ENCODE measurements at places on chromosomes 11 and 22. TPM values are rescaled to one million over a fixed set of nuclear protein-coding genes. Genes with fewer than 3 reads are reported as not detected.

- H3K27me3 ChIP-seq: no peaks in the 10 kb centered on the region
- no peaks in the 10 kb centered on the region for H3K36me3 ChIP-seq
- H3K27ac ChIP-seq: peak overlapping the region; percentile 65
Measured at GRCh38 chr11:86558841-86559240, 113.6 kb downstream of the ME3 start.

DNA sequence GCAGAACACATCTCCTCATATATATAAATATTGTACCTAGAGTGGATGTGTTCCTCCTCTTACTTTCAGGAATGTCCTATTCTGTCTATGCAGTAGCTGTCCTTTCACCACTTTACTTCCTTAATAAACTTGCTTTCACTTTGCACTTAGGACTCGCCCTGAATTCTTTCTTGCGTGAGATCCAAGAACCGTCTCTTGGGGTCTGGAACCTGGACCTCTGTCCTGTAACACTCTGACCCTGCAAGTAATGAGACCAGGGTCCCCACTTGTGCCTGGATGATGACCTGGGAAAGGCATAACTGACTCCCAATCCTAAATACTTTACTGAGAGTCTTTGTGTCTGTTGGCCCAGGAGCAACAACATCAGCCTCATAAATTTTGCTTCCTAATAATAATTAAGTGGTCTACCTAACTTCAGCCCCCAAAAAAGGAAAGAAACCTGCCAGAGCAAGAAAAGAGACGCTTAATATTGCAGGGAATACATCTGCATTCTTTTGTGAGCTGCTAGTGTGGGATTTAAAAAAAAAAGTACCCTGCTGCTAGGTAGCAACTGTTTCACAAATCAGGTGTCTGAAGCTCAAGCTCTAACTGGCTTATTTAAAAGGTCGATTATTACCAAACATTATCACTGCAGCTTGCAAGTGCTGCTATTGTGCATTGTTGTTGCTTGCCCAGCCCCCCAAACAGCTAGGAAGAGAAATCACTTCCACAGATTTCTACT, 69.3 kb downstream of the FAM168A start:
- peak overlapping the region; percentile 47 for H3K27ac ChIP-seq
- H3K36me3 ChIP-seq: no peaks in the 10 kb centered on the region
- no peak for DNase-seq
- peaks cover 53% of the 10 kb centered on the region for H3K4me1 ChIP-seq
- H3K4me3 ChIP-seq: peak overlapping the region; percentile 49

MS4A15 gene
- total RNA-seq: 0.40 TPM

SSTR3 gene
- total RNA-seq: not detected

DNA sequence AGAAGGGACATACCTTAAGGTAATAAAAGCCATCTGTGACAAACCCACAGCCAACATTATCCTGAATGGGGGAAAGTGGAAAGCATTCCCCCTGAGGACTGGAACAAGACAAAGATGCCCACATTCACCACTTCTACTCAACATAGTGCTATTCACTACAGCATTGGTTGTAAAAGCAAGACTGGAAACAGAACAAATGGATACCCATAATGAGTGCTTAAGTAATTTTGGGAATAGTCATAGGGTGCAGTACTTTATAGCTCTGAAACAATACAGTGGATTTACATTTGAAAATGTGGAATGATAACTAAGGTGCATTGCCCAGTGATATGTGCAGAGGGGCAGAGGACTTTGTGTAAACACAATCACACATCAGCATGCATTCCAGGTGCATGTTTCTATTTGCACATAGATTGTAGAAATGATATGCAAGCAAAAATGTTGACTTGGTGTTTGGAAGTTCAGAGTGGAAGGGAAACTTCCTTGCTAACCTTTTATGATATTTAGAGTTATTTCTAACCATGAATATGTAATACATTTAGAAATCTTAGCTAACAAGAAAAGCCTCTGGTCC, 112.3 kb downstream of the IGLL1 start:
- H3K27ac ChIP-seq: no peak overlapping the region
- H3K4me3 ChIP-seq: no peak overlapping the region
- peaks cover 13% of the 10 kb centered on the region for H3K4me1 ChIP-seq
- H3K27me3 ChIP-seq: no peaks in the 10 kb centered on the region
- DNase-seq: peak; percentile 53
- no peaks in the 10 kb centered on the region for H3K36me3 ChIP-seq

LRRN4CL gene
- 48.2 TPM for total RNA-seq

- H3K27ac ChIP-seq: peak overlapping the region; percentile 92
- H3K27me3 ChIP-seq: no peaks in the 10 kb centered on the region
- peak overlapping the region; percentile 91 for H3K4me3 ChIP-seq
- no peak for DNase-seq
Measured at GRCh38 chr22:27801202-27801615, 347 bp downstream of the MN1 start.

GRCh38 chr11:46559815-46560214, 34.0 kb downstream of the AMBRA1 start:
- peak overlapping the region; percentile 46 for H3K4me3 ChIP-seq
- no peaks in the 10 kb centered on the region for H3K36me3 ChIP-seq
- DNase-seq: no peak
- H3K27ac ChIP-seq: peak overlapping the region; percentile 71

GRCh38 chr11:95503047-95503446, 272.0 kb upstream of the SESN3 start:
- H3K27ac ChIP-seq: no peak overlapping the region
- no peaks in the 10 kb centered on the region for H3K27me3 ChIP-seq
- DNase-seq: peak; percentile 34

DNA sequence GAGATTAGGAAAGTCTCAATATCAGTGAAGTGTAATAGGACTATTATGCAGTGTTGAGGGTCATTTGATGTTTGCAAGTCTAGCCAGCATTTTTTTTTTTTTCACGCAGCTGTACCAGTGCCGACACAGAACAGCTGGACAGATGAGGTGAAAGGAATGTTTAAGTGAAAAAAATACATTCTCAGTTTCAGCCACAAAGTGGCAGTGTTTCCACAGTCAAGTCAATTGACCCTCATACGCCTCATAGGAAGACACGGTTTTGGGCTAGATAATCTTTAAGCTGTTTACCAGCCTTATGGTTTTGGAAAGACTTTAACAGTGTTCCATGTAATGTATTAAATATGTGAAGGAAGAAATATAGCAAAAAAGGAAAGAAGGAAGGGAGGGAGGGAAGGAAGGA, 349.9 kb upstream of the ANO3 start:
- no peak overlapping the region for H3K4me3 ChIP-seq
- no peak overlapping the region for H3K27ac ChIP-seq
- H3K4me1 ChIP-seq: no peaks in the 10 kb centered on the region
- DNase-seq: no peak

DNA sequence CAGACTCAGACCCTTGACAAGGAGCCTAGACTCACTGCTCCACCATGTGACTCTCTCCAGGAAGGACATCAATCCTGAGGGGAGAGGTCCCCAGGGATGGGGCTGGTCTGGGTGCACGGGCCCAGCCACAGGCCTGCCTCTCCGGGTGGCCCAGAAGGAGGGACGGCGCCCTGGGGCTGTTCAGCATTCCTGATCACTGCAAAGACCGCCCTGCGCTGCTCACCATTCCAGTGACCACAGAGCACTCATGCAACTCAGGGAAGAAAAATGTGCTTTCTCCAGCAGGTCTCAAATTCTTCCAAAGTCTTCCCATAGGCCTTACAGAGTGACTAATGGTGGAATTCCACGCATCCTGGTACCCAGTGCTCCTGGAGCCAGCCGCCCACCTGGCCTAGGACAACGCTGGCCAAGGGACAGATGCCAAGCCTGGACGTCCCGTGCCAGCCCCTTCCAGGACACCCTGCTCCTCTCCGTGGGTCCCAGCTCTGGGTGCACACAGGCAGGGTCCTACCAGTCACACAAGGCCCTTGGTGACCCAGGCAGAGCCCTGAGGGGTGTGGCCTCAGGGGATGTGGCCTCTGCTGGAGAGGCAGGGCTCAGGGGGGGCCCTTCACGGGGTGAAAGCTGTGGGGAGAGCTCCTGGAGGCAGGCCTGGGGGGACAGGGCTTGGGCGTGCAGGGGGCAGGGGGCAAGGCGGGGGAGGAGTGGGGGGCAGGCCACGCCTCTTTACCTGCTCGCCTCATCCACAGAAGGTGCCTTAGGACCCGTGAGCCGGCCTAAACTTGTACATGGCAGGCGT, 178.8 kb downstream of the IGLL1 start:
- no peak overlapping the region for H3K27ac ChIP-seq
- no peak overlapping the region for H3K4me3 ChIP-seq
- DNase-seq: no peak
- no peaks in the 10 kb centered on the region for H3K27me3 ChIP-seq

- no peak for DNase-seq
- no peaks in the 10 kb centered on the region for H3K36me3 ChIP-seq
- no peaks in the 10 kb centered on the region for H3K4me1 ChIP-seq
- H3K27me3 ChIP-seq: peaks cover 2% of the 10 kb centered on the region
- no peak overlapping the region for H3K27ac ChIP-seq
Measured at GRCh38 chr11:75219869-75220268, 20.7 kb upstream of the TPBGL start.

- H3K4me1 ChIP-seq: no peaks in the 10 kb centered on the region
- no peaks in the 10 kb centered on the region for H3K27me3 ChIP-seq
- no peaks in the 10 kb centered on the region for H3K36me3 ChIP-seq
- no peak overlapping the region for H3K4me3 ChIP-seq
Measured at GRCh38 chr11:2077061-2077802, 62.0 kb downstream of the IGF2 start.

RCOR2 gene
- total RNA-seq: 0.42 TPM

- H3K36me3 ChIP-seq: no peaks in the 10 kb centered on the region
- no peak overlapping the region for H3K4me3 ChIP-seq
- H3K27me3 ChIP-seq: no peaks in the 10 kb centered on the region
- no peak overlapping the region for H3K27ac ChIP-seq
- H3K4me1 ChIP-seq: no peaks in the 10 kb centered on the region
Measured at GRCh38 chr11:83572581-83573496, 286.7 kb upstream of the CCDC90B start.

GRCh38 chr22:37734402-37734700, 37.5 kb downstream of the TRIOBP start:
- no peak overlapping the region for H3K4me3 ChIP-seq
- no peak overlapping the region for H3K27ac ChIP-seq
- H3K36me3 ChIP-seq: no peaks in the 10 kb centered on the region
- peaks cover 14% of the 10 kb centered on the region for H3K4me1 ChIP-seq
- no peaks in the 10 kb centered on the region for H3K27me3 ChIP-seq

DNA sequence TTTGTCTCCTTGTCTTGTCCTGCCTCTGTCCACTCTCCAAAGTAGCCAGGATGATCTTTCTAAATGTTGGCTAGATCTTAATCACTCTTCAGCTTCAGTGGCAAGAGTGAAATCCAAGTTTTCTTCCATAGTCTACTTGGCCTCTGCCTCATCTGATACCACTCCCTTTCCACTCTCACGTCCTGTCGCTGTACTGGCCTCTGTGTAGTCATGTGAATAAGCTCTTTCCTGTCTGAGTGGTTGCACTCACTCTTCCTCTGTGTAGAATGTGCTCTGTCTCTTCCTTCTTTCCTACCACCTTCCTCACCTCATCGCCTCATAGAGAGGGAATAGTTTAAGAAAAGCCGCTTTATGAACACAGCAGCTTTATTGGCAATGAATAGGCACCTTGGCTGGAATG, 86.5 kb downstream of the WNT11 start:
- no peaks in the 10 kb centered on the region for H3K36me3 ChIP-seq
- DNase-seq: no peak
- H3K27me3 ChIP-seq: no peaks in the 10 kb centered on the region

GPR83 gene
- total RNA-seq: 0.32 TPM

GRCh38 chr11:42901084-42901483, 410.7 kb upstream of the API5 start:
- H3K27ac ChIP-seq: no peak overlapping the region
- H3K36me3 ChIP-seq: no peaks in the 10 kb centered on the region
- H3K4me3 ChIP-seq: no peak overlapping the region
- H3K27me3 ChIP-seq: no peaks in the 10 kb centered on the region
- no peaks in the 10 kb centered on the region for H3K4me1 ChIP-seq

- no peaks in the 10 kb centered on the region for H3K27me3 ChIP-seq
- H3K4me1 ChIP-seq: no peaks in the 10 kb centered on the region
- H3K4me3 ChIP-seq: no peak overlapping the region
- DNase-seq: no peak
- H3K27ac ChIP-seq: no peak overlapping the region
- H3K36me3 ChIP-seq: peaks cover 13% of the 10 kb centered on the region
Measured at GRCh38 chr11:44192462-44193100, 97.1 kb downstream of the EXT2 start.

OR8G5 gene
- not detected for total RNA-seq

DNA sequence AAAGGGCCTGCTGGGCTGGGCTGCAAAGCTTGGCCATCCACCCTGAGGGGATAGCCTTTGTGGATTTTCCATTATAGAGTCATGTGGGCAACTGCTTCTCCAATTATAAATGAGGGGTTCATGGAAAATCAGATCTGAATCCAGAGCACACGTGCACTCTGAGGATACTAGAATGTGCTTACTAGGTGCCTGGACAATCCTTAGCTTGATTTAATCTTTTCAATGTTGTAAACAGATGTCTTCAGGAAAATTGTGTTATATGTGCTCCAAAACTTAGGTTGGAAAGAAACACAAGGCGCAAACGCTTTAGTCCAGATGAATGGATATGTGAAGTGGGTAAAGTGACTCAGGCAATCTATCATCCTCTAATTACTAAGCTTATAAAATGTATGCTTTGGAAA, 92.0 kb downstream of the SLC17A6 start:
- no peak for DNase-seq
- no peak overlapping the region for H3K27ac ChIP-seq
- H3K4me3 ChIP-seq: no peak overlapping the region
- peaks cover 7% of the 10 kb centered on the region for H3K4me1 ChIP-seq
- H3K36me3 ChIP-seq: no peaks in the 10 kb centered on the region
- no peaks in the 10 kb centered on the region for H3K27me3 ChIP-seq

ATP6V1E1 gene
- total RNA-seq: 165 TPM

ACTN3 gene
- not detected for total RNA-seq

DNA sequence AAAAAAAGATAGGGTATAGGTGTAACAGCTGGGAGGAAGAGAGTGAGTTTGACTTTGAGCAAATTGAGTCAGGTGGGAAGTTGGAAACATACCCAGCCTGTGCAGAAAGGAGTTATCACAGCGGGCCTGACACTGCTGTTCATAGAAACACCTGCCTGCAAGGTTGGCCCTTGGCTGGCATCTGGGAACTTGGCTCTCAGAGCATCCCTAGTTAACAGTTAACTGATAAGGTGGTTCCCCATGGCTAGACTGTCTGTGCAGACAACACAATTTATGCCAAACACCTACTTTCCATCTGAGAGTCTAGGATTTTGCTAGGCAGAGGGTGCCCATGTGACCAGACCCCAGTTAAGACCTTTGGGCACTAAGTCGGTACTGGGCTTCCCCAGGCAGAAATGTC, 31.4 kb downstream of the ADAMTS8 start:
- H3K4me3 ChIP-seq: no peak overlapping the region
- no peak for DNase-seq
- no peaks in the 10 kb centered on the region for H3K27me3 ChIP-seq
- peaks cover 27% of the 10 kb centered on the region for H3K4me1 ChIP-seq
- H3K27ac ChIP-seq: no peak overlapping the region

DNA sequence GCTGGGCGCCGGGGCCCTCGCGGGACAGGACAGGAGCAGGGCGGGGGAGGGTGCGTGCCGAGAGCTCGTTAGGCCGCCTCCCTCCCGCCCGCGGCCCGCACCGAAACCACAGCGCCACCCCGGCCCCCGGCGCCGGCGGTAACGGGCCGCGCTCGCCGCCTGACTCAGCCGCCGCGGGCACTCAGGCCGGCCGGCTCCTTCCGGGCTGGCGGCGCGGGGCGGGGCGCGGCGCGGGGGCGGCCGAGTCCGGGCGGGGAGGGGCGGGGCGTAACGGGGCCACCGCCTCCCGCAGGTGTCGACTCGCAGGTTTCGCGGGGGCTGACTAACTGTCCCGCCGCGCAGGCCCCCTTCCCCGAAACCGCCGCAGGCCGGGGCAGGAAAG, at the start of gene AP5B1:
AP5B1 (minus strand) TSS at position 207 of the 382 bp plus-strand sequence. CDS start 385 bp downstream, outside the sequence.
- peaks cover 34% of the 10 kb centered on the region for H3K36me3 ChIP-seq
- peak within 1 kb of the TSS; percentile 79 for H3K27ac ChIP-seq
- H3K4me3 ChIP-seq: peak within 1 kb of the TSS; percentile 73
- no peak for DNase-seq
- H3K4me1 ChIP-seq: peaks cover 47% of the 10 kb centered on the region
- H3K27me3 ChIP-seq: peaks cover under 1% of the 10 kb centered on the region
